Hindlimb muscle (tissue), 1 donor: ENCODE measurements at places on chromosomes 6 and 20.

GRCh38 chr20:34892671-34893070 lies 16.3 kb downstream of the ACSS2 start:
- DNase-seq, result no peak

- no peak for DNase-seq
Observed at GRCh38 chr6:105363100-105363754, 39.7 kb downstream of the PREP start.

DNA sequence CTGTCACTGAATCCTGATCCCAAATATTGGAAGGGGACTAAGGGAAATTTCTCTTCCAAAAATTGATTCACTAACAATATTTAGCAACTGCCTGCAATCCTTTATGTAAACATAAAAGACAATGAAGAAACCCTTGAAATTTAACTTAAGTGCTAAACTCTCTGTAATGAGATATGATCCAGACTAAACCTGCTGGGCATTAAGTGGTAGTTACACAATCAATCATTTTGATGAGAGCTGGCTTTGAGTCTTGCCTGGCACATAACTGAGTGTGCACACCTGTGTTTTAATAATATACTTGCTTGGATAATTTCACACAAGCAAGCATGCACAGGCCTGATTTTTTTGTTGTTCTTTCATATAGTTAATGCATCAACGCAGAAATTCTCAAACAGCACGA lies 9.8 kb upstream of the ZFP64 start:
- no peak for DNase-seq

DNA sequence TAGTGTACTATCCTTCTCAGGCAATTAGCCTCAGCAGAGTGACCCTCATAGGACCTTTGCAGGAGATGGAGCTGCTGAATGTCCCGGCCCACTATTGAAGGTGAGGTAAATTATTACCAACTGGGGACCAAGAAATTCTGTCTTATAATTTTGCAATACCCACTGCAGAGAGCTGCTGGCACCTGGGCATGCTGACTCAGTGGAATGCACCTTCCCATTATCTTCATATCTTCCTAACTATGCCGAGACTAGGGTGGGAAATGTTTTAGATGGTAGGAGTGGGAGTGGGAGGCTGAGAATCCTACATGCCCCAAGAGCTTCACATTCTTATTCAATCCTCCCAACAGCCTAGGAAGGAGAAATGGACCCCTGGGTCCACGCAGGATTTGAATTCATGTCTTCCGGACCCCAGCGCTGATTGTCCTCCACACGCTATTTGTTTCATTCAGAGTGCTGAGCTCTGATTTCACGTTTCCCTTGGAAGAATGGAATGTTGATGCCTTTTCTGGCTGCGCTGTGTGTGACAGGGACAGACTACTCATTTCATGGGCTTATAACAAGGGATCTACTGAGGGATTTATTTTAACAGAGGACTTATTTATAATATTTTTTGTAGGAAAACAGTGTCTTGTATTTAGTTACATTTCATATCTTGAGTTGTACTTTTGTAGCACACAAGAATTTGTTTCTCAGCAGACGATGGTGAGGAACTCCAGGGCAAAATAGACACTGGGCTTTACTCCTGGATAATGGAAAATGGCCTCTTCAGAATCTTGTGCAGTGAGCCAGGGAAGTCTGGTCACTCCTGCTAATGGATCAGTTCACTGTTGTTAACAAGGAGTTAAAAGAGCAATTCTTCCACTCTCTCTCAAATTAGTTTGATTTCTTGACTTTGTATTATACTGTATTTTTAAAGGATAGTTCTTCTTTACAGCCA lies 66.4 kb downstream of the FYN start:
- DNase-seq, result no peak

- no peak for DNase-seq
Observed at GRCh38 chr6:3455569-3456394, 1.1 kb downstream of the SLC22A23 start.
